ENCODE measurements at places on chromosomes 2 and 18. TPM values are rescaled to one million over a fixed set of nuclear protein-coding genes. Genes with fewer than 3 reads are reported as not detected.

DNA sequence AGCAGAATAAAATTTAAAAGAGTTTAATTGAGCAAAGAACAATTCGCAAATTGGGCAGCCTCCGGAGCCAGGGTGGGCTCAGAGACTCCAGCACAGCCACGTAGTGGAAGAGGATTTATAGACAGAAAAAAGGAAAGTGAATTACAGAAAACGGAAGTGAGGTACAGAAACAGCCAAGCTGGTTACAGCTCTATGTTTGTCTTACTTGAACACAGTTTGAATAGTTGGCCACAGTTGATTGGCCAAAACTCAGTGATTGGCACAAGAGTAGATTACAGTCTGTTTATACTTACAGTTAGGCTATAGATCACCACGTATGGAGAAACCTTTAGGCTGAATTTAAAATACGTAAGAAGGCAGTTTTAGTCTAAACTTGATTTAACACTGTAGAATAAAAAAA lies 78.8 kb upstream of the NEDD4L start:
- H3K27ac ChIP-seq, result no peak overlapping the region
- no peaks in the 10 kb centered on the region for H3K27me3 ChIP-seq
- H3K36me3 ChIP-seq, result no peaks in the 10 kb centered on the region
- H3K4me3 ChIP-seq, result no peak overlapping the region

- peaks cover 29% of the 10 kb centered on the region for H3K4me1 ChIP-seq
- no peaks in the 10 kb centered on the region for H3K27me3 ChIP-seq
- DNase-seq, result no peak
- no peak overlapping the region for H3K27ac ChIP-seq
Measured at GRCh38 chr2:223585666-223586065, 16.5 kb downstream of the SCG2 start.

DNA sequence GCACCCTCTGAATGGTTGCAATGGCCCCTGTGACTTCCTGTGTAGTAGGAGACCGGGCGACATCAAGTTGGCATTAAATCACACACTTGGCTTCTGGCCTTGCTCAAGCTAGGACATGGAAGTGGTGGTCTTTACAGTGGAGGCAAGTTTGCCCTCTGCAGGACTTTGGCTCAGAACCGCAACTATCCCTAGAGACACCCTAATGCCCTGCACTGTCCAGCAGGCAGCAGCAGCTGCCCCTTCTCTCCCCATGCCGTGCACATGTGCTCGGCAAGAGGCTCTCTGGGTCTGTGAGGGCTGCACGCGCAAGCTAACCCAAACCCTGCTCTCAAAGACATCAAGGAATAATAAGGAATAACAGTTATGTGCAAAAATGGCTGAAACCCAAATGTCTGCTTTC lies 106.5 kb downstream of the COL6A3 start:
- H3K27me3 ChIP-seq, result no peaks in the 10 kb centered on the region
- no peak for DNase-seq
- no peak overlapping the region for H3K27ac ChIP-seq
- H3K4me3 ChIP-seq, result no peak overlapping the region

NTSR2 gene
- total RNA-seq, result not detected

SP5 gene
- 8.5 TPM for total RNA-seq

BOLL gene
- total RNA-seq, result not detected

PKP4 gene
- total RNA-seq, result 72.1 TPM

Measured in neural progenitor cell (in vitro differentiated cells).